Ovary (tissue), 10 donors: ENCODE measurements at places on chromosomes 11 and 22.

GRCh38 chr11:68498903-68499883, 38.6 kb downstream of the PPP6R3 start:
- no peak for DNase-seq

DNA sequence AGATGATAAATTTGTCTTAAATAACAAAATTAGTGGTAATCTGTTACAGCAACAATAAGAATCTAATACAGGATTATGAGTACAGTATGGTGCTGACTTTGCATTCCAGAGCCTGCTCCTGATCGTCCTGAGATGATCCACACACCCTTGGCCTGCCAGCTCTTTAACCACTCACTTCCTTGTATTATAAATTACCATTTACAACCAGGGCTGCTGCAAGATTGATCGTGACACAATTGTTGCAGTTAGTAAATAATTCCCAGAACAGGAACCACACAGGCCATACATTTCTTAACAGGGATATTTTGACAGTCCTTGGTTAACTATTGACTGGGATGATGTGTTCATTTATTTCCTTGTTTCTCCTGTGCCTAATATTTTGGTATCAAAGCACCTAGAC, 3.8 kb upstream of the CBLIF start:
- DNase-seq = no peak

DNA sequence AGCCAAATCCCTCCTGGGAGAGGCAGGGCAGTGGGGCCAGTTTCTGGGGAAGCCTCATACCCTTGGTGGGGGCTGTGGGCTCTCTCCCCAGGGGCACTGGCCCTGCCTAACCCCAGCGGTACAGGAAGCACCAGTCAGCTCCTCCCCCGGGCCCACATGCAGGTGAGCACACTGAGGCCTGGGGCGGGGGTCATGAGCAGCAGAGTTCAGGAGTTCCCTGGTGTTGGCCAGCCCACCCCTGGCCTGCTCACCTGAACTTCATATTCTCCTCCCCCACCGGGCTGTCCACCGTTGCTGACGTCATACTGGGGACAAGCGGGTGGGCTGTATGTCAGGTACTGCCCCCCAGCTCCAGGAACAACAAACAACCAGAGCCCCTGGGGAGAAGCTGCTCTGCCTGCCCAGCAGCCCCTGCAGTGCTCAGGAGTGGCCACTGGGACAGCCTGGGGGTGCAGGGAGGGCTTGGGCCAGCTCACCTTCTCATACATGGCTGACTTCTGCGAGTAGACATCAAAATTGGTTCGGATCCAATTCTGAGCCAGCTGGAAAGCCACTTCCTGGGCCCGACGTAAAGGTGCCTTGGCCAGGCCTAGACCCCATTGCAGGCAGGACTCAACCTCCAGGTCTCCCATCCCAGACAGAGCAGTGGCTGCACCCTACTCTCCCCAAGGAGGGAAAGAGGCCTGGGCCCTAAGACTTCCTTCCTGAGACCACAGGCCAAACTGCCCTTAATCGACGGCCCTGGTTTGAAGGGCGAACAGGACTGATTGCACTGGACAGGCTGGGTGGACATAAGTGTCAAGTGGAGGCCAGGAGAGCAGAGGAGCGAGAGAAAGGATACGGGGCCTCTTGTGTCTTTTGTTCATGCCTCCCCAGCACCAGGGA, 20.8 kb downstream of the TREH start:
- DNase-seq = peak; percentile 52

GRCh38 chr11:94815705-94816344, 47.7 kb downstream of the AMOTL1 start:
- DNase-seq = no peak

DNA sequence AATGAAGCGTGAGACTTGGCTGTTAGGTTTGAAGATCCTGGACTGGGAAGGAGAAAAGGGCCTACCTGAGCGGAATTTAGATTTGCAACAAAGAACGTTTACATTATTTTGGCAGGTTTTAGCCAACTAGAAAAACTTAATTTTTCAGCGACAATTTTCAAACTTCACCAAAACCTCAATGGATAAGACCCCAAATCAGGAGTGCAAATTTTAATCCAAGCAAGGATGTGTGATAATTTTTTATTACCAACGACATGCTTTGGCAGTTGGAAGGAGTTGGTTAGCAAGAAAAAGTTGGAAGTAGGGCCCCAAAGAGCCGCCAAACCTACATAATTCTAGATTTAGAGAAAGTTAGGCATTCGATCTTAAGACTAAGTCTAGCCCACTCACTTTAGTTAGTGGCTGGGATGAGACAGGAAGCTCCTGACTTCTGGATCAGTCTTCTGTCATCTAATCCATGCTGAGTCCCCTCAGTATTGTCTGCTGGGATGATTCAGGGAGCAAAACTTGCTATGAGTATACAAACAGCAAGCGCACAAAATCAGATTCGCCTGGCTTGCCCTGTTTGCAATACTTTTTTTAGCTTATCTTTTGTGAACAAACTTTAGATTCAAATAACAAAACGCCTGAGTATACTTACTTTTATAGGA, 787 bp upstream of the RDX start:
- no peak for DNase-seq

DNA sequence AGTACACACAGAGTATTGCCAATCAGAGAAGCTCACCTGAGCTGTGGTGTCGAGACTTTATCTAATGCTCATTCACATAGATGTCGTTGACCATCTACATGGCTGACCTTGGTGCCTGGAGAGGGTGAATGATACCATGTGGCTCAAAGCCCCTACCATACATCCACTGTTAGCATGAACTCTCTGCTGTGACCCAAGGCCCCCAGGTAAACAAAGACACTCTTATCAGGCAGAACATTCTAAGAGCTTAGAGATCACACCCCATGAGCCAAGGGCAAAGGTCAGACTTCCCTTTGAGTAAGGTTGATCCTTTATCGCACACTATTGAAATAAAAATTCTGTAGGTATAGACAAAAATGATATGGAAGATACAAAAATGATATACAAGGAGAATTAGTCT, 15.0 kb upstream of the PIWIL3 start:
- no peak for DNase-seq

DNA sequence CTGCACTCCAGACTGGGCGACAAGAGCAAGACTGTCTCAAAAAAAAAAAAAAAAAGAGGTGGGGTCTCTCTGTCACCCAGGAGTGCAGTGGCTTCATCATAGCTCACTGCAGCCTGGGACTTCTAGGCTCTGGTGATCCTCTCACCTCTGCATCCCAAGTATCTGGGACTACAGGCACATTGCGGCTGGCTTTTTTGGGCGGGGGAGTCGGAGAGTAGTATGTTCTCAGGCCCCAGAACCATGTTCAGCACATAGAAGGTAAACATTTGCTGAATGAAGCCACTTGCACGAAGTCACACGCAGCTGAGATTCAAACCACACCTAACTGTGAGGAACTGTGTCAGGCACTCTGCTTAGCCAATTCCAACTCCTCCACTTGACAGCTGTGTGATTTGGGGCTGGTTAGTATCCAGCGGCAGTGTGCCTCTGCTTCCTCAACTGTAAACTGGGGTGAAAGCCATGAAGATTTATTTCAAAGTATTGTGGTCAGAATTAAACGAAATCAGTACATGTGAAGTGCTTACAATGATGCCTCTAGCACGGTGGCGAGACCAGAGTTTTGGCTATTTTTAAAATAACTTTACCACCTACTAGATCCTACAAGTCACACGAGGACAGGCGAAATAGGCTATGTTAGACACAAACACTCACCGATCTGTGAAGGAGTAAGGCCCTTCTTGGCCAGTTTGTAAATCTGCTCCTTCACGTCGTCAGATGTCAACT, 789 bp downstream of the RPS13 start:
- DNase-seq = no peak

DNA sequence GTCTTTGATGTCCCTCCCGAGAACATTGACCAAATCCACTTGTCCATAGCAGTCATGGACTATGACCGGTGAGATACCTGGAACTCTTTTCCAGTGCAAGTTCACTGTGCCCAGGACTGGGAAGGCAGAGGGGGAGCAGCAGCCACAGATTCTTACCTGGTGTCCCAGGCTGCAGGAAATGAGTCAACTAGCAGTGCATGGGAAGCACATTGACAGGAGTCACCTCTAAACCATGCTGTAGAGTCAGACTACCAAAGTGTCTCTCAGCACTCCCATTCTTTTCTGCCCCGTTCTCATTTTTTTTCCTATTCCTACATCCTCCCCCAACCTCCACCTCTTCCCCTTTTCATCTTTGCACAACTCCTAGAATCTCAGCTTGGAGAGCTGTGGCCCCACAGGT, 67.2 kb upstream of the OLFML1 start:
- no peak for DNase-seq

DNA sequence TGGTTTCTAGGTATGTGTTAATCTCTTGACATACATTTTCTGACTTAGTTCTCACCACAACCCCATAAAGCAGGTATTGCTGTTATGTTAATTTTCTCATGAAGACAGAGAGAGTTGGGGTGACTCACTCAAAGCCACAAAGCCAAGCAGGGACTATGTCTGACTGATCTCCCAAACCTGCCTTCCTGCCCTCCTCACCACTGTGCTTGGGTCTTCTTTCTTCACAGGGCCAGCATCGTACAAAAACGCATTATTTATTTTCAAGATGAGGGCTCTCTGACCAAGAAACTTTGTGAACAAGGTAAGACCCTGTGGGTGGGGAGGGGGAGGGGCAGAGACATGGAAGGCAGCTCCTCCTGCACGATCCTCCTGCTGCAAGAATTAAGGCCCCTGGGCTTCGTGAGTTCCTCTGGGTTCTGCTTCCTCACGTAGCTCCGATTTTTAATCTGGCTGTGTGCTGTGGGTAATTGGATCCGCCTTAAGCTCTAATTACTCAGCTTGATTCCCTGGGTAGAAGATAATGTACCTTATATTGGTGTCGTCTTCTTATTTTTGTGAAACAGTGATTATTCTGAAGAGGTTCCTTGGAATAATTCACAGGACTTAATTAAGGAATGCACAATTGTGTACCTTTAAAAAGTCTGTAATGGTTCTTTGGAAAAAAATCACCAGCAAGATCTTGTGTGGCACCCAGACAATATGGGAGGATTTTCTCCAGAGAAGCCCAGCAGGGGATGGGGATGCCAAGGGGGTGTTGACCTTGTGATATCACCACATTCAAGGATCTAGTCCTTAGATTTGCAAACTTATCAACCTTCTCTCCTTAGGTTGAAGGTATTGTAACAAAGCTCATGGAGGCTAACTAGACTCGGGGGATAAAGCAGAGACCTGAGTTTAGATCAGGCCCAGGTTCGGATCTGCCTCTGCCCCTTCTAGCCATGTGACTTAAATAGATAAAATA, 112.9 kb downstream of the SPON1 start:
- DNase-seq = no peak

DNA sequence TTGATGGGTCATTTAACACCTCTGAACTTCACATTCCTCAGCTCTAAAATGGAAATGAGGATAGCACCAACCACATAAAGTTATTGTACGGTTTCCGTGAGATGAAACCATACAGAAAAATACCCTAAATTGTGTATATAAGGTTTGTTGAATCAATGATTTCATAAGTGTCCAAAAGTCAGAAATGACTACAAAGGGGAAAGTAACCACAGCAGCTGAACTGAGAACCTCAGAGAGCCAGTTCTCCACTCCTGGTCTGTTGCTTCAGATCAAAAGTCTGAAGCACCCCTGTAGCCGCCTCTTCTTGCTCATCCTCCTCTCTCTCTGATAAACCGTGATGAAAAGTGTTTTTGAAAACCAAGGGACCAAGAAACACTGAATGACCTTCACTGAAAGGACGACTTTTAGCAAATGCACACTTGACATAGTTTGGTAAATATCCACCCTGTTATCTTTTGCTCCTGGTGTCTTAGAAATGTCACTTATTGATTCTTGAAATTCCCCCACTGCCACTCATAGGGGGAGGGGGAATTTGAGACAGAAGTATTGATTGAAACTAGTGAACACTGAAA, 194.5 kb downstream of the NAV2 start:
- DNase-seq = no peak

GRCh38 chr11:13210424-13210823, 67.2 kb upstream of the BMAL1 start:
- peak; percentile 68 for DNase-seq

DNA sequence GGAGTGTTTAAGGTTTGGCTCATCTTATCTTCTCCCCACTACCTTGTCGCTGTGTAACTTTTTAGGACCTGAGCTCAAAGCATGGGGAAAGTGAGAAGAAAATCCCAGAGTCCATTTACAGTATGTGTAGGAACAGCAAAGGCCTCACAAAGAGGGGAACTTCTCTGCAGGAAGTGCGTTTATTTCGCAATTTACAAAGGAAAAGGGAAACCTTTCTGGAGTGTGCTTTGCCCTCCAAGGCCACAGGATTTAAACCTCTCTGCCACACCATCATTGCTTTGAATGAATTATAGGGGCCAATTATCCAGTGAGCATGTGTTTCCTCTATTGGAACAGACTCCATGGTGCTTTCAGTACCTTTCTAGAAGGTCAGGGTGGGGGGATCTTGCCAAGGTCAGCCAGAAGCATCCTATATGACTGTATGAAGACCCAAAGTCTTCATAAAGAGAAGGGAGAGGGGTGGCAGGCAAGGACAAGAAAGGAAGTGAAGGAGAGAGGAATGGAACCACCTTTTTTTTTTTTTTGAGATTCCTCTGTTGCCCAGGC, 68.1 kb upstream of the LMO2 start:
- no peak for DNase-seq

GRCh38 chr11:102632026-102632425, 6.9 kb upstream of the MMP20 start:
- no peak for DNase-seq

DNA sequence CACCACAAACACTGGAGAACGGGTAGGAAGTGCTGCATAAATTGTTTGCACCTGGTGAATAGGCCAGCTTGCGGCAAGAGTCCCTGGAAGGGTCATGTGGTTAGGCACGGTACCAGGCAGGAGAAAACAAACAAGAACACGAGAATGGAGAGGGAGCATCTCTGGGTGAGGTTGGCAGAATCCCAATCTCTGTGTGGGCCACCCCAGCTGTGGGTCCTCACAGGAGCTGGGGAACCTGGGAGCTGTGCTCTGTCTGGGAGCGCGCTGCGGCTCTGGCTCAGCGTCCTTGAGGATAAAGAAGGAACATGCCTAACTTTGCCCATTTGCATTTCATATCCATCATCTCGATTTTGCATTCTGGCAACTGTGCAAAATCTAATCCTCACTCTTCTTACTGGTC, 46.1 kb upstream of the JAM3 start:
- no peak for DNase-seq

DNA sequence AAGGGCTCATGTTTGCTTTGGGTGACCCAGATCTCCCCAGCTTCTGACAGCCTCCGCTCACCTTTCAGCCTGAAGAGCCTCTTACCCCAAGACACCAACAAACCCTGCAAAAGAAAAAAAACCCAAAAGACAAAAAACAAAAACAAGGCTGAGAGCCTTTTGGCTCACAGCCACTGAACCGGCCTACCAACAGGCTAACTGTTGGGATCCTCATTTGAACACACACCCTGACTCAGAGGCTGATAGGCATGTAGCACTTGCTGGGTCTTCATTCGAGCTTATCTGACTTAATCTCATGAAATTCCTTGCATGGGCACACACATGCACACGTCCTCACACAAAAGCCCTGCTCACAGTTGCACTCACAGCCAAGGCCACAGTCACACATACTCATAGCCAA, 22.9 kb upstream of the TSKU start:
- peak; percentile 34 for DNase-seq
